OCI-LY7 (cell line): ENCODE measurements at places on chromosomes 6 and 20. TPM values are rescaled to one million over a fixed set of nuclear protein-coding genes. Genes with fewer than 3 reads are reported as not detected.
A peak's percentile ranks its signal among the peaks of the same experiment; 100 is the strongest.

DNA sequence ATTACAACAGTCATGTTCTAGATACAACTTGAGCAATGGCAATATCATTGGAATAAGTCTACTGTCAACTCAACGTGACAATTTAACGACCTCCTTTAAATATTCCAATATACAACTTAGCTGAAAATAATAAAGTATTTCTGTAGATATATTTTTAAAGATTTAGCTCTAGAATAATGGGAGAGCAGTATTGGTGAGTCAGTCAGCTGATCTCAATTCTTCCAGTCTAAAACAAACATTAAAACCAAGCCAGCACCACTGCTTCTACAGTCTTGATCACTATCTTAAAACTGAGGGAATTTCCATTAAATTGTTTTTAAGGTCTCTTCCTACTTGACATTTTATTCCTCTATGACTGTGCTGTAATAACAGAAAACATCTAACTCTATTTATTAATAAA, 38.2 kb downstream of the NOL7 start:
- DNase-seq = no peak

- DNase-seq = no peak
These were observed 5.4 kb downstream of the PCNA start for GRCh38 chr20:5114403-5114802.

- DNase-seq = no peak
These were observed 32.1 kb downstream of the KIAA1755 start for GRCh38 chr20:38228436-38228835.

DNA sequence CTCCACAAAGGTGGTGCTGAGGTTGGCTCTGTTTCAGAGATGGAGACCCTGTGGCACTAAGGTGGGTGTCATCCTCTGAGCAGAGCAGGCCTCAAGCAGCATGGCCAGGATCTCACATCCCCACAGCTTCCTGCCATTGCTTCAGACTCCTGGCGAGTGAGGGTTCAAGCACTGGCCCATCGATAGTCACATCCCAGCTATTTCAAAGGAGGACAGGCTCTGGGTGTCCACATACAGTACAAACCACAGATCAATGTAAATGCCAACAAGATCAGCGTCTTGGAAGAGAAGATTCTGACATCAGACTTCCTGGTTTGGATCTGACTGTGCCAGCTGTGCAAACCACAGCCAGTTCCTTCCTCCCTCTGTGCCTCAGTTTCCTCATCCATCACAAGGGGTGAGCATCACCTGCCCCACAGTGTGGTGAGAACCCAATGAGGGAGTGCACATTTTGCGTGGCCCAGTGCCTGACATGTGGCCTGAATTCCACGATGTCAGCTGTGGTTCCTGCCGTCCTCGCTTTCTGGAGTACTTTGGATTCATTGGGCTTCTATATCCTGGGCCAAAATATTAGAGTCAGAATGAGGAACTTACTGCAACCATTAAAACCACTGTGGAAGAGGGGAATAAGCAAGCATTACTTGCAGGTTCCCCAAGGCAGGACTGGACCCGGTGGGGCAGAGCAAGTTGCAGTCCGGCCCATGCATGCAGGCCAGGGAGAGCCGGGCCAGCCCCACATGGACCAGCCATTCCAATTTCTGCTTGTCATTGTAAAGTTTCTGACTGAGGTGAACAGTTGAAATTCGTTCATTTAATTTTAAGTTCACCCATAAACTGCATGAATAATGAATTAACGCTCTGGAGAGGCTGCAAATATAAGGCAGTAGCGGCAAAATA, 236.0 kb downstream of the TTLL2 start:
- no peak for DNase-seq

DNA sequence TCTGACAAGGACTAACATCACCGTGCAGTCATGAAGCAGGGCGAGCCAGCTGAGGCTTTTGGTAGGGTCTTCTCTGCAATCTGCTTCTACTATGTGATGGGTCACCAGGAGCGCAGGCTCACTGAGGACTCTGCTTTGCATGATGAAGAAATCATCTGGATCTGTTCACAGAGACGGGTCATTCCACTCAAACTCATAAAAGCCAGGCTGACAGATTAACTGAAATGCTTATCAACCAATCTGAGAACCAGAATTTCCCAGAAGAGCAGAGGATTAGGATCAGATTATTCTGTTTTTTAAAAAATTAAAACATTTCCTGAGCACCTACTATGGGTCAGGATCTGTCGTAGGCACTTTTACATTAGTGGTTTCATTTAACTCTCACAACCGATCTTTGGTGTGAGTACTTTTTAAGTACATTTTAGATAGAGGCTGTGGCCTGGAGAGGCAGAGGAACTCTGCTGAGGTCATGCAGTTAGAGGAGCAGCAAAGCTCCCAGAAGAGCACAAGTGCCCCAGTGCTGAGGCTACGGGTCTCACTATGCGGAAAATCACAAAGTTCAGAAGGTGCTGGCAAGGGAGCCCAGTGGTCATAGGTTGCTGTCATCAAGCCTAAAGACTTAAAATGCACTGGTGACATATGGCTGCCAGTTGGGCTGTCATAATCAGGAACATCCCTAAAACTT, 109.1 kb downstream of the BACH2 start:
- peak; percentile 49 for DNase-seq

DNA sequence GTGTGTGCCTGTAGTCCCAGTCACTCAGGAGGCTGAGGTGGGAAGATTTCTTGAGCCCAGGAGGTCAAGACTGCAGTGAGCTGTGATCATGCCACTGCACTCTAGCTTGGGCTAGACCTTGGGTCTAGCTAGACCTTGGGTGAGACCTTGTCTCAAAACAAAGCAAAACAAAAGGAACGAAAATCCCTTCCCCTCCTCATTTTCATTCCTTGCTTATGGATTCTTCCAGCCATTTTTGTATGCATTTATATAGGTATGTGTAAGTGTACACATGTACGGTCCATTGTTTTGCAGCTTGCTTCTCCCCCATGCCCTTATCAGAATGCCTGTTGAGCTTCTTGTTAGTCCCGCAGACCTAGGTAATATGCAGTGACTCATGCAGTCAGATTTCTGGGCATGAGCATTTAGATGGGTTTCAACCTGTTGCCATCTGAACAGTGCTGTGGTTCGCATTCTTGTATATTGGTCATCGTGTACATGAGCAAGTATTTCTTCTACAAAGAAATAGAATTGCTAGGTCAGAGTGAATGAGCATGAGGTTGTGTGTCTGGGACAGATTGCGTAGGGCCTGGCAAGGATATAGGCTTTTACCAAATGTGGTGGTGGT, 73.2 kb downstream of the ATRN start:
- no peak for DNase-seq

DNA sequence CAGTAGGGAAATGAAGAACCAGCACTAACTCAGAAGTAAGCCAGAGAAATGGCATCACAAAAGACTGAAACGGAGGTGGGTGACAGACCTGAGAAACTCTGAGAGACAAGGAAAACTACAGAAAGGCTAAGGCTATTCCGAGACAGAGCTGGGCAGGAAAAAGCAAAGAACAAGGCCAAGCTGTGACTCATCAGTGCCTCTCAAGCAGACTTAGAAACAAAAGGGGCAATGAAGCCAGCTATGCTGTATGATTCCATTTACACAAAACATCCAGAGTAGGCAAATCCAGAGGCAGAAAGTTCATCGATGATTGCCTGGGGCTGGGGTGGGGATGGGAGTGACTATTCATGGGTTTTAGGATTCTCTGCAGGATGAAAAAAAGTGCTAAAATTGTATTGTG, 50.0 kb downstream of the SLC23A2 start:
- no peak for DNase-seq

The POM121L2 gene
- total RNA-seq = not detected in 2 replicates

The ENPP5 gene
- total RNA-seq = 1.6 and 2.4 TPM in 2 replicates

The MYMX gene
- not detected in 2 replicates for total RNA-seq

The TIAM2 gene
- total RNA-seq = 6.2 and 7.3 TPM in 2 replicates
